ENCODE measurements at places on chromosomes 6 and 20. TPM values are rescaled to one million over a fixed set of nuclear protein-coding genes. Genes with fewer than 3 reads are reported as not detected.
A peak's percentile ranks its signal among the peaks of the same experiment; 100 is the strongest.

C20orf141 gene
- total RNA-seq = not detected

ANKEF1 gene
- 6.7 TPM for total RNA-seq

DNA sequence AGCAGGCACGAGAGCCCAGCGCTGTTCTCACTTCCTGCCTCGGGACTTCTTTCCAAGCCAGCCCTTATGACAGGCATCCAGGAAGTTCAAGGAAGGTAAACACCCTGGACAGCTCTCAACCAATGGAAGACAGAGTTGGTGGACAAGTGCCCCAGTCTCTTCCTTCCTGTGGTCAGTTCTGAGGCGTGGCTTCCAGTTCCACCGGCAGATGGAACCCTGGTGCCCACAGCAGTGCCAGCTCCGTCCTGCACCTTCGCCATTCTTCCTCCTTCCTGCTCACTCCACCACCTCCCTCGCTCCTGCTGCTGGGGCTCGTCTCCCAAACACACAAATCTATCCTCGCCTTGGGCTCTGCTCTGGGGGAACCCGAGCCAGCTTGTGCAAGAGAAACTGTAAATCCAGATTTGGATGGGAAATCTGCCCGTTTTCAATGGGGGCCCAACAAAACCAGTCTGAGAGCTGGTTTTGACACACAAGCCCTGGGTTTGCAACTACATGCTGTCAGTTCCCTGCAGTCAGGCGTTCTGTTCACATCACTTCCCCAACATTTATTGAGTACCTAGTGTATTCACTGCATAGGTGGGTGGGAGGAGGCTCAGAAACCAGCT lies 162.7 kb downstream of the GRM4 start:
- peak; percentile 84 for ATAC-seq

DNA sequence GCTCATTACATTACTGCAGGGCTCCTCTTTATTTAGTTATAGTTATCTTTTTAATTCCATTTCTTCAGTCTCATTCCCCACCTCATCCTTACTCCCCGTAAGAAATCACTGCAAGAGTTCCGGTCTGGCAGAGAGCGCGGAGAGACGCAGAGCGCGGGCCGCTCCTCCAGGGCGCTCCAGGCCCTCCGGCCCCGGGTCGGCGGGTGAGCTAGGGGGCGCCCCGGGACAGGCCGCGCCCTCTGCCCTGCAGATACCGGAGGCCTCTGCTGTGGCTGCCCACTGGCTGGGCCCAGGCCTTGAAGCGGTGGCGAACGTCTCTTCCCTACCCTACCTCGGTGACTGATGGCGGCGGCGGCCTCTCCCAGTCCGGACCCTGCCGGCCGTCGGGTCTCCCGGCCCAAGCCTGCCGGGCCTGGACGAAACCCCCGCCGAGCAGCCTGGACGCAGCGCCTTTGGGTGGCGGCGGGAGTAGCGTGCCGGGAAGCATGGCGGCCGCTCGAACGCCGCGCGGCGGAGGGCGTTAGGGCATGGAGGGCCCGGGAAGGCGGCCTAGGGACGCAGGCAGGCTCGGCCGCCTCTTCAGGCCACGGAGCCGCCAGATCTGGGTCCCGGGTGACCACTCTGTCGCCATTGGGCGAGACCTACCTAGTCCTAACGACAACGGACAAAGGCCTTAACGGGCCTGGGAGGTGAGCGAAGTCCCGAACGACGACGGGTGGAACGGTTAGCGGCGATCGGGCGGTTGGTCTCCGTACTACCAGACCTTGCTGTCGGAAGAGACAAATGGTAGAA lies 16.4 kb upstream of the HMGN4 start:
- peak; percentile 86 for ATAC-seq

DNA sequence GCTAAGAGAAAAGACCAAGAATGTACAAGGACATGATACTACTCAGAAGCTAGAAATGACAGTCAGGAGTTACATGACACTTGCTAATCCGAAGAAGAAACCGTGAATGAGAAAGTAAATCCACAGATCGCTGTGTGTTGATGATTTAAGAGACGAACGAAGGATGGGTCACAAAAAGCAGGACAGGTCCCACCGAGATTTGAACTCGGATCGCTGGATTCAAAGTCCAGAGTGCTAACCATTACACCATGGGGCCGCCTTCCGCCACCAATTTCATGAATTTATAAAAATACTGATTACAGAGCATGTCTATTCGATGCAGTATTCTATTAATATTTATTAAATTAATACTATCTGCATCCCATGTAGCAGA lies 54.0 kb upstream of the BTN3A2 start:
- peak; percentile 14 for ATAC-seq
